ENCODE measurements at places on chromosomes 4 and X.

DNA sequence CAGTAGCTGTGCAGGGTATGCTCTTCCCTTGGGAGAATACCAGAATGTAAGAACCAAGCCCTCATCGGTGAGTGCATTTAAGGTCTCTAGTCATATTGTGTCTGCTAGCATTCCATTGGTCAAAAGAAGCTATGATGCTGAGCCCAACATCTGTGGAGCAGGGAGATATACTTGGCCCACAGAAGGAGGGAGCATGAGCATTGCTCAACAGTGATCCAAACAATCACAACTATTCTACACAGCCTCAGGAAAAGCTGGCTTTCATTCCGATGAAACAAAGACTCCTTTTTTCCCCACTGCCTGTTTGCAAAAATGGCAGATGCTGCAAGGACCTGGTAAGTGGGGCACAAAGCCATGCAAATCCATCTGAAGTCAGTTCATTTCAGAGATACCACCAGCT lies 80.6 kb upstream of the DHX15 start:
- peak; percentile 92 for DNase-seq

DNA sequence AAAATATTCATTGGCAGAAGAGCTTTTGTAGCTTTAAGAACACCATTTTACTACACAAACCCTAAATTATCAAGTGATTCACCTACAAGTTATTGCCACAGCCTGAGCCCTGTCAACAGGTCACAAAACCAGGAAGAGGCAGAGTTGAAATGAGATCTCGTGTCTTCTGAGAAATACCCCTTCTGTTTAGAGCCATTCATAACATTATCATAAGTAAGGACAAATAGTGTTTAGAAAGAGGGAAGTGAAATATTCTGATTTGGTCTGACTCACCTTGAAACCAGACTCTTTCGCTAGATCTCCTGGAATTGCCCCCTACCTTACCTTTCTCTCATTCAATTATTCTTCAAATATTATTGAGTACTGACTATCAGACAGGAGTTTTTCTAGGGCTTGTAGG lies 5.9 kb downstream of the ETDB start:
- no peak for DNase-seq

GRCh38 chr4:95674521-95674981 lies 125.8 kb upstream of the UNC5C start:
- no peak for DNase-seq

- no peak for DNase-seq
Measured at GRCh38 chr4:118296729-118297128, 56.1 kb downstream of the PRSS12 start.

- peak; percentile 16 for DNase-seq
Measured at GRCh38 chr4:17218786-17219185, 293.1 kb downstream of the QDPR start.

DNA sequence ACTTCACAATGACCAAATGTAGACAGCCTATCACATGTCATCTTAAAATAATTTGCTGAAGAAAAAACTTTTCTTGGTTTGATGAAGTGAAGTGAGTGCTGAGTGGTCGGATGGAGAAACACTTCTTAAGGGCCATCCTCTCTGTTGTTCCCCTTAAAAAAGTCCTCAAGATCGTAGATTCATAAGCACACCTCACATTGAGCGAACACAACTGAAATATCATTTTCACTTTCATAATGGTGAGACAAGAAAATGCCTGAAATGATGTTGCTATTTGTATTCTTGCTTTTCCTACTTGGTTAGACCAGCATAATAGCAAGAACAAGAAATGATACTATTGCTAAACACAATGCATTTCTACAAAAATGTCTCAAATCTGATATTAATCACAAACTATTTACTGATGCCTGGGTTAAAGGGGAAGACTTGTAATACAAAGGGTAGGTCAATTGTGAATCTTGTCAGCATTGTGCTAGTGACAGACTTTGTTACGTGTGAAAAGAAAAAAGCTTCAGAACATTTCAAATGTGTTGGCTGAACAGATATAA lies 305.6 kb upstream of the NR3C2 start:
- no peak for DNase-seq

DNA sequence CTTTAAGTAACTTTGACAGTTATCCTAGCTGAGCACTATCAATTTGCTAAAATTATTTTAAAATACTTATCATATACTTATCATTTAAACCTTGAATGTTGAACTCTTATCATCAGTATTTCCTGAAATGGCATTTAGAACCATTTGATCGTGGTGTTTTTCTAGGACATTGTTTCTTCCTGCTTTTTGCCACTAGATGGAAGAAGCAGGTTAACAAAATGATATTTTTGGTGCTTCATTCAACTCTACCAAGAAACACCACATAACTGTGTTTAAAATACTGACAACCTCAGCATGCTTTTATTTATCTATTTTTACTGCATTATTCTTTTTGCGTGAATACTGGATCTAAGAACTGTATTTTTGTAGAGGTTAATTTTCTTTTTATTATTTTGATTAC lies 44.6 kb downstream of the C4orf33 start:
- DNase-seq = no peak

Data from AG10803 (cell line).